ENCODE measurements at places on chromosomes 3 and 15.

- DNase-seq: peak; percentile 88
Observed at GRCh38 chr3:71681224-71681668, 44.0 kb downstream of the EIF4E3 start.

- no peak for DNase-seq
Observed at GRCh38 chr3:102460579-102460978, 25.8 kb downstream of the ZPLD1 start.

GRCh38 chr3:42713747-42714146 is 11.1 kb upstream of the HHATL start:
- no peak for DNase-seq

GRCh38 chr15:42274702-42274989 is 1.4 kb upstream of the TMEM87A start:
- DNase-seq: no peak

- peak; percentile 76 for DNase-seq
Observed at GRCh38 chr15:25933456-25934158, 70.5 kb upstream of the ATP10A start.

DNA sequence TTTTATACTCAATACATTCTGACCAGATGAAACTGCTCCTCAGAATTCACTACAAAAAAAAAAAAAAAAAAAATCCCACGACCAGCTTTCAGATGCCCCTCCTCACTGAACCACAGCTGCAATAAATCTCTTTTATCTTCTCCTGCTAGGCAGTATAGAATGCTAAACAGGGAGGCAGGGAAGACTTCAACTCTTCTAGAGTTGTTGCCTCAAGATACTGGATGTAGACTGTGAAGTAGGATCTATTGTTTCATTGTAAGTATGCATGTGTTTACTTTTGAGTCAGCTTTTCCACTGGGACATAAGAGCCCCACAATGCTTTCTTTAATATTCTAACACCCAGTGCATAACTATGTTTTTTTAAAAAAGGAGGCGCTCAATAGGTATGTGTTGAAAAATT is 401.4 kb downstream of the TBL1XR1 start:
- DNase-seq: no peak

- no peak for DNase-seq
Observed at GRCh38 chr3:12817343-12817710, 20.8 kb downstream of the CAND2 start.

- peak; percentile 83 for DNase-seq
Observed at GRCh38 chr3:69181592-69182211, 59.3 kb upstream of the LMOD3 start.

DNA sequence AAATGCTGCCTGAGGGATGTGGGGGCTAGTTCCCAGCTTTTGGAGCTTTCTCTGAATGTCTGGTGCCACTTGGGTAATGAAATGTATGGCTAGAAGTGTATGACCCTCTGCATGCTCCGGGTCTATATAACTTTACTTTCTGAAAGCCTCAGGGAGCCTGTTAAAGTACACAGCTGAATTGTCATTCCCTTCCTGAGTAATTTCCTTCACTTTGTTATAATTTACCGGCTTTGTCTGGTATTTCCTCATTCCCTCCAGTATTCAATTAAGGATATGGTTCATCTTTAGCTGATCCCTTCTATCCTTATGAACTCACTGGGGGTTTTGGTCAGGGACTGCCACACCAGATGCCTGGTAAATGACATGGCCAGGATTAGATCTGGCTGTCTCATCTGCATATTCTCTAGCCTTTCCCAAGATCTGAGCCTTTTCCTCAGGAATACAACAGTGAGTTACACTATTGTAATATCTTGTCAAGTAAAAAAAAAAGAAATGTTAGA is 620.3 kb downstream of the ZPLD1 start:
- no peak for DNase-seq

- no peak for DNase-seq
Observed at GRCh38 chr3:53161820-53162671, 1.0 kb downstream of the PRKCD start.

GRCh38 chr15:97981758-97982157 is 21.3 kb downstream of the ARRDC4 start:
- no peak for DNase-seq

DNA sequence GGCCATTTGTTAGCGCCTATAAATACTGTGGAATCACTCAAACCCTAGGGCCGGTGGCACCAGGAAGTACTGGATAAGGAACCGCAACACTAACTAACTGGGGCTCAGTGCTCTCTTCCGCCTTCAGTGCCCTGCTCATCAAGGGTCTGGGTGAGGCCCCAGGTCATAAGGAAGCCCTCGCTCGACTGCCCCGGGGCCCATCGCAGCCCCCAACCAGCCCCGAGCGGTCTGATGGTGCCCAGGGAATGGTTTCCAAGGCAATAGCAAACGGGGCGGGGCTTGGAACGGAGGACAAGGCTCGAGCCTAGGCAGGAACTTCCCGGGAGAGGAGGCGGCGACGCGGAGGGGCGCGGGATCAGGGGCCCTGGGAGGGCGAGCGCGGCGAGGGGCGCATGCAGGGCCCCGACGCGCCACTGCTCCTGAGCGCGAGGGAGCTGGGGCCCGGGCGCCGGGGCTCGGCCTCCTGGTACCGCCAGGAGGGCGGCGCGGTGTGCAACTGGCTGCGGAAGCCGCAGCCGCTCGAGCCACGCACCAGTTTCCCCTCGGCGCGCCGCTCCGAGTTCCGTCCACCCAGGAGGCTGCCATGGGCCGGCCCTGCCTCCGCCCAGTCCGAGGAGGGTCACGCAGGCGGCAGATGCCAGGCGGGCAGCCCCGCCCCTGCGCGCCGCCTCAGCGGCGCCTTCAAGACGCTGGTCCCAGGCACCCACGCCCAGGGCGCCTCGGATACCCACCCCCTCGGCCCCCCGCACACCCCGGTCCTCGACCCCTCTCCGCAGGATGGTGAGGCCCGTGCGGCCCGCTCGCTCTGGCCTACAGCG is at the start of gene TTLL3:
Gene TTLL3 (plus strand): TSS at position 648 of the 818 bp plus-strand sequence. CDS start 400 bp downstream, outside the sequence.
- DNase-seq: peak; percentile 75

GRCh38 chr3:124774841-124775402 is 44.7 kb downstream of the UMPS start:
- DNase-seq: no peak

DNA sequence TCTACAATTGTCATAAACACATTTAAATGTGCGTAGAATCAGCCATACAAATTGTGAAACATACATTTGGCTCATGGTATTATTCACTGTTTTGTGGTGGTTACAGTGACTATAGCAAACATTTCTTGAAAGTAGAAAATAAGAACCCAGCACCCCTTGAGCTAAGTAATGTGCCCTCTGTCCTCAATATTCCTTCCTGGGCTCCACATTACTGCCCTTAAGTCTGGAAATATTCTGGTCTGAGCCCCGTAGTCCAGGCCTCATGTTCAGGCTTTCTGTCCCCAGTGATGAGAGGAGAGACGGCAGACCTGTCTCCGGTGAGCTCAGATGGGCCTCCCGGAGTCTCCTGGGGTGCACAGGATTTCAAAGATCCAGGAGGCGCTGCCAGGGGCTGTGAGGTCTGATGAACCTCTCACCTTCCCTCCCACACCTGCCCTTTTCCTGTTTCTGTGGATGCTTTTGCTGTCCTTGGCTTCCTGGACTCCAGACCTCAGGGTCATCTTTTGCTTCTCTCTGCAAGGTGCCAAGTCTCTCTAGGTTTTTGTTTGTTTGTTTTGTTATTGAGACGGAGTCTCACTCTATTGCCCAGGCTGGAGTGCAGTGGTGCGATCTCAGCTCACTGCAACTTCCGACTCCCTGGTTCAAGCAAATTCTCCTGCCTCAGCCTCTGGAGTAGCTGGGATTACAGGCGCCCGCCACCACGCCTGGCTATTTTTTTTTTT is 8.8 kb upstream of the MUC20 start:
- no peak for DNase-seq

DNA sequence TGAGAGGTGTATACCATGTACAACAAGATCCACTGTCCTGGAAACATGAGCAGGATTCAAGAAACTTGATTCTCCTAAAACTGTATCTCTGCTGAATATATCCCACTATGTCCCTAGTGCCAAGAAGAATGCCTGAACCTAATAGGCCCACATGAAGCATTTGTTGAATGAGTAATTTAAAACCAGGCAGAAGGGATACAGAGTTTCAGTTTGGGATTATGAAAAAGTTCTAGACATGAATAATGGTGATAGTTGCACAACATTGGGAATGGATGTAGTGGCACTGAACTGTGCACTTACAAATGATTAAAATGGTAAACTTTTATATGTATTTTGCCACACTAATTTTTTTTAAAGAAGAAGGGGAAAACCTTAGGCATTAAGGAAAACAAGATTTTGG is 261.1 kb downstream of the IL5RA start:
- DNase-seq: no peak

GRCh38 chr3:161336661-161337060 is 34.7 kb downstream of the SPTSSB start:
- no peak for DNase-seq

- no peak for DNase-seq
Observed at GRCh38 chr3:39843440-39843839, 34.0 kb downstream of the MYRIP start.

GRCh38 chr15:76368122-76368621 is 31.6 kb downstream of the ISL2 start:
- no peak for DNase-seq

GRCh38 chr3:172194702-172195406 is 155.5 kb downstream of the FNDC3B start:
- no peak for DNase-seq

GRCh38 chr15:68730471-68730919 is 90.2 kb downstream of the ANP32A start:
- DNase-seq: peak; percentile 75

Measured in Ammon's horn (tissue), 1 donor.